ENCODE measurements at places on chromosomes 3 and 15.

GRCh38 chr3:107870096-107870495 is 220.7 kb downstream of the CD47 start:
- no peak overlapping the region for H3K27ac ChIP-seq
- H3K4me3 ChIP-seq, result no peak overlapping the region
- no peak for DNase-seq
- H3K36me3 ChIP-seq, result no peaks in the 10 kb centered on the region

DNA sequence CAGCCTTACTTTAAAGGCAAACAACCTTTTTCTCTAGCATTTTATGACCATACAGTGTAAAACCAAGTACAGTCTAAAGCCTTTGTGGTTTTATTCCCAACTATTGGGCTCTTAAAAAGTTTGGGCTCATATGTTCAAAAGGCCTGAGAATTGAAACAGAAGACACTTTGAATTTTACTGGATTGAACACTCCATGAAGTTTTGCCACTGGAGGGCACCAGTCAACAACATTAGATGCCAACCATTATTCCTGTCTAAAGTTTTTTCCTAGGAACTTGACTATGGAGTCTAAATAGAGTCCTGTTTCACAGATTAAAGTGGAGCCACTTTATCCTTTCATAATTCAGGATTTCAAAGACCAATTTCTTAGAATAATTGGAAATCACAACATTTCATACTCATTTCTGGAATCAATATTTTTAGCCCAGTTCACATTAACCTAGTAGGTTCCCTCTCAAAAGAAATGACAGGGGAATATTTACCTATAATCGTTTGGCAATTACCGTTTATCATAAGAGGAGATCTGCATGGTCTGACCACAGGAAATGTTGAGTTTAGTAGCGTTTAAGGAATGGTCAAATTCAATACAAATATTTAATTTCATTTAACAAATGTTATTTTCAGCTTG is 244.1 kb upstream of the PDZRN3 start:
- no peak overlapping the region for H3K4me3 ChIP-seq
- no peak overlapping the region for H3K27ac ChIP-seq
- no peaks in the 10 kb centered on the region for H3K36me3 ChIP-seq
- no peaks in the 10 kb centered on the region for H3K4me1 ChIP-seq

DNA sequence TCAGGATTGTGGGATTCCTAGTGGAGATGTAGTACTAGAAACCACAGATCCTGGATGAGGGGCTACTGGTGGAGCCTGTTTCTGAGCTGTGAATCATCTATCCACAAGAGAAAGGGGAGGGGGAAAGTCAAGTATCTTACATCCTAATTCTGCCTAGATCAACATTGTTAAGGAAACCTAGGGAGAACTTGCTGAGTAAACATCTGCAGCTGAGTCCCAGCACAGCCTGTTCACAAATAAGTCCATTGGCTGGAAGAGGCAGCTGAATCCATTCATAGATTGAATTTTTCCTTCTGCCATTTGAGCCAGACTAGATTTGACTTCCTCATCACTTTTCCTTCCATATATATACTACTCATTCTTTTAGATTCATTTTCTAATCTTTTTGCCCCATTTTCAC is 460.5 kb downstream of the TUSC7 start:
- H3K4me1 ChIP-seq, result no peaks in the 10 kb centered on the region
- H3K4me3 ChIP-seq, result no peak overlapping the region
- H3K27ac ChIP-seq, result no peak overlapping the region
- no peaks in the 10 kb centered on the region for H3K36me3 ChIP-seq
- DNase-seq, result no peak

GRCh38 chr3:4392992-4393391 is 74.1 kb downstream of the SUMF1 start:
- no peaks in the 10 kb centered on the region for H3K36me3 ChIP-seq
- H3K27me3 ChIP-seq, result no peaks in the 10 kb centered on the region
- H3K4me3 ChIP-seq, result no peak overlapping the region
- H3K27ac ChIP-seq, result no peak overlapping the region
- DNase-seq, result no peak
- H3K4me1 ChIP-seq, result no peaks in the 10 kb centered on the region

- H3K36me3 ChIP-seq, result no peaks in the 10 kb centered on the region
- no peaks in the 10 kb centered on the region for H3K27me3 ChIP-seq
- no peak for DNase-seq
- H3K4me1 ChIP-seq, result peaks cover 13% of the 10 kb centered on the region
- no peak overlapping the region for H3K27ac ChIP-seq
- H3K4me3 ChIP-seq, result no peak overlapping the region
Observed at GRCh38 chr3:39102504-39103323, 4.7 kb downstream of the GORASP1 start.

DNA sequence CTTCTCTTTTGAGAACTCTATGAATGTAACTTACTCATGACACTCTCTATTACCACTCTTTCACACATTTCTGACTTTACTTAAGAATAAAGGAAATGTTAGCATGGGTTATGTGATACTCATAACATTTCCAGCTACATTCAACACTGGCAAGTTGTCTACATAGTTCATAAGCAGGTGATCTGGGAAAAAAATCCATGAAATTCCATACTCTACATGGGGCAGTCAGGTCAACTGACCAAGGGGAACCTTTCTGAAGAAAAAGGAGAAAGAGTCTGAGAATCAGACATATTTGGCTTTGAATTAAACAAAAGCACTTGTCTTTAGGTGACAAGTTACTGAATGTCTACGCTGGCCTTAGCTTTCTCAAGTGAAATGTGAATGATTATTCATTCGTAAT is 329.1 kb upstream of the ROBO1 start:
- no peaks in the 10 kb centered on the region for H3K4me1 ChIP-seq
- no peak overlapping the region for H3K27ac ChIP-seq
- no peak overlapping the region for H3K4me3 ChIP-seq
- no peaks in the 10 kb centered on the region for H3K36me3 ChIP-seq
- DNase-seq, result no peak

DNA sequence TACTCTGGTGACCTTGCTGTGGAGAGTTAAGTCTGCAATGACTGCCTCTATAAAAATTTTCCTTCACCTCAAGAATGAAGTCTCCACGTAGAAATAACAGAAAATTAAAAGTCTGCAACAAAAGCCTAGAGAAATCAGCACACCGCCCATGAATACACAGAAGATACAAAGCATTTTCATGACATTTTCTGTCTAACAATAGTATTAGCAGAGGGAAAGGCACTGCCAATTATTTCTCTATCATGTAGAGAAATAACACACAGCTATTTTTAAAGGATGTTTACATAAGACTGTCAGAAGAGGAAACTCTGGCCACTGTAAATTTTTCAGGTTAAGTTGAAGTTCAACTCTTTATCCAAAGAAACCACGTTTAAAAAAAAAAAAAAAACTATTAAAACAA is 80.8 kb downstream of the GSK3B start:
- no peak for DNase-seq
- H3K27ac ChIP-seq, result no peak overlapping the region
- H3K36me3 ChIP-seq, result no peaks in the 10 kb centered on the region
- H3K4me3 ChIP-seq, result no peak overlapping the region
- H3K27me3 ChIP-seq, result no peaks in the 10 kb centered on the region

- H3K4me3 ChIP-seq, result no peak overlapping the region
- H3K36me3 ChIP-seq, result no peaks in the 10 kb centered on the region
- H3K27ac ChIP-seq, result no peak overlapping the region
- H3K4me1 ChIP-seq, result no peaks in the 10 kb centered on the region
Observed at GRCh38 chr3:10542518-10542917, 37.1 kb upstream of the ATP2B2 start.

- H3K36me3 ChIP-seq, result no peaks in the 10 kb centered on the region
- no peaks in the 10 kb centered on the region for H3K27me3 ChIP-seq
- H3K4me1 ChIP-seq, result no peaks in the 10 kb centered on the region
- no peak overlapping the region for H3K27ac ChIP-seq
Observed at GRCh38 chr3:169085827-169086226, 577.7 kb downstream of the MECOM start.

DNA sequence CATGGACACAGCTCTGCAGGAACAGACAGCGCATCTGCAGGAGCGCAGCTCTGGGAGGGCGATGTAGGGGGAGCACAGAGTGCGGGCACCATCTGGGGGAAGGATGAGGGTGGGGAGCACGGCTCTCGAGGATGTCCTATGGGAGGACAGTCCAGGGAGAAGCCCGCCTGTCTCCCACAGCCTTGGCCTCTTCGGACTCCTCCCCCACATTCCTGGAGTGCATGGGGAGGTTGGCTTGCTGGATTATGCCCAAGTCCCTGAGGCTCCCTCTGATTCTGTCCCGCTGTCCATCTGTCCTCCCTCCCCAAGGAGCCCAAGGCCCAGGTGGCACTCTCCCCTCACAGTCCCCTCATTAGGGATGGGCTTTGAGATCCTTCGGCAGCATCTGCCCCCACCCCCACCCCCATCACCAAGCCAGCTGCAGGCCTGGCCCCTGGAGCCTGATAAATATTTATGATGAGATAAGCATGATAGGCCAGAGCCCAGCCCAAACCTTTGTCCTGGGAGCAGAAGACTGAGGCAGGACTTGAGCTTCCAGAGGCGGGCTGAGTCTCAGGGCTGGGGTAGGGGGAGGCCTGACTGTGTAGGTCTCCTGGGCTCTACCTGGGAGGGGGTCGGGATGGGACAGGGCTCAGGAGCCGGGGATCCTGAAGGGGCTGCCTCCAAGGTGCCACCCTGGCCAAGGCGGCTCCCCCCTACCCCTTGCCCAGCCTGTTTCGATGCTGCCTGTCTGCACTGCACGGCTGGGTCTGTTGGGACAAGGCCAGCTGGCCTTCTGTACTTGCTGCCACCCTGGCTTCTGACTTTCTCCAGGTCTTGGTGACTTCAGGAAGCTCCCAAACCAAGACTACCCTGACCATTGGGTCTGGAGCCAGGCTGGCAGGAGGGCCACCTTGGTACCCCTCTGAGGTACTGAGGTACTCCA is 28.6 kb upstream of the SEMA3F start:
- no peaks in the 10 kb centered on the region for H3K27me3 ChIP-seq
- H3K36me3 ChIP-seq, result no peaks in the 10 kb centered on the region
- no peak for DNase-seq

DNA sequence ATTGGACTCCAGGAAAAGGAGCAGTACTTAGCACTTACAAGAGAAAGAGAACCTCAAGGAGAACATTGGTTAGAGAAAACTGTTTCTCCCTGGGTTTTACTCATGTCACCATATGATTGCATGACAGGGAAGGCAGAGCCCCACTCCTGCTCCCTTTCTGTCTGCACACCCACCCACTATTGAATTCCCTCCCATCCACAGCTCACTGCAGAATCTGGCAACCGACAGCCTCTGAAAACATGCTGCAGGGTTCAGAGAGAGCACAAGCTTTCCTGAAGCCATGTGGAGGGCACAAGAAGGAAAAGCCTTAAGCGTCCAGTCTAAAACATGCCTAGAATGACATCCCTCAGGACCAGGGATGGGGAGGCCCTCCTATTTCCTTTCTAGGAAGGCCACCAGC is 3.0 kb upstream of the IL17RD start:
- no peak for DNase-seq
- no peak overlapping the region for H3K4me3 ChIP-seq
- H3K27ac ChIP-seq, result no peak overlapping the region
- H3K36me3 ChIP-seq, result no peaks in the 10 kb centered on the region
- peaks cover 10% of the 10 kb centered on the region for H3K27me3 ChIP-seq

DNA sequence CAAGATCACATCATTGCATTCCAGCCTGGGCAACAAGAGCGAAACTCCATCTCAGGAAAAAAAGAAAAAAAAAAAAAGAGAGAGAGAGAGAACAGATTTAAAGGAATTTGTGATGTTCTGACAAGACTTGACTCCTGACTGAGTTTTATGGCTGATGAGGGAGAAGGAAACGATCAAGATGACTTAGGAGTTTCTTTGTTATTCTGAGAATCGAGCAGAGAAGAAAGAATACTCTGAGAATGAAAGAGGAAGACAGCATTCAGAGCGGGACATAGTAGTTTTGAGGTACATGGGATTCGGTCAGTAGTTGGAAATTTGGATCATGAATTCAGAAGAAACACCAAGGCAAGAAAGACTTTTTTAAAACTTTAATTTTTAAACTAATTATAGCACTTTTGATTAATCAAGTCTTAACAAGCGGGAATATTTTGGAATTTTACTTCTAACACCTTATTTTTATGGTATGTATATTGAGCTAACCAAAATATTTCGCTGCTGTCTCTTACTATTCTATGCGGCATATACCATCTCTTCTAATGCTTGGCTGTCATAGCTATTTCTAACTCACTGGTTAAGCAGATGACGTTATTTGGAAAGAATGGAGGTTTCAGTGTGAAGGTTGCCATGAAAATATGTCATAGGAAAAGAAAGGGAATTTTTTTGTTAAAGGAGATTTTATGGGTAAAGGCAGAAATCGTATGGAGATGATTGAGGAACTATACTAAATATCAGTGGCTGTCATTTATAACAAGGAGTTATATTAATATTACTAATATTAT is 644.1 kb downstream of the RBMS3 start:
- H3K4me3 ChIP-seq, result no peak overlapping the region
- H3K27ac ChIP-seq, result no peak overlapping the region
- H3K4me1 ChIP-seq, result no peaks in the 10 kb centered on the region
- no peaks in the 10 kb centered on the region for H3K36me3 ChIP-seq
- no peak for DNase-seq

- no peak overlapping the region for H3K4me3 ChIP-seq
- H3K4me1 ChIP-seq, result peaks cover 11% of the 10 kb centered on the region
- H3K27ac ChIP-seq, result no peak overlapping the region
- no peak for DNase-seq
- H3K36me3 ChIP-seq, result no peaks in the 10 kb centered on the region
Observed at GRCh38 chr3:133455281-133455680, 55.4 kb downstream of the BFSP2 start.
